ENCODE measurements at places on chromosomes 16 and 17. TPM values are rescaled to one million over a fixed set of nuclear protein-coding genes. Genes with fewer than 3 reads are reported as not detected.
A peak's percentile ranks its signal among the peaks of the same experiment; 100 is the strongest.

DNA sequence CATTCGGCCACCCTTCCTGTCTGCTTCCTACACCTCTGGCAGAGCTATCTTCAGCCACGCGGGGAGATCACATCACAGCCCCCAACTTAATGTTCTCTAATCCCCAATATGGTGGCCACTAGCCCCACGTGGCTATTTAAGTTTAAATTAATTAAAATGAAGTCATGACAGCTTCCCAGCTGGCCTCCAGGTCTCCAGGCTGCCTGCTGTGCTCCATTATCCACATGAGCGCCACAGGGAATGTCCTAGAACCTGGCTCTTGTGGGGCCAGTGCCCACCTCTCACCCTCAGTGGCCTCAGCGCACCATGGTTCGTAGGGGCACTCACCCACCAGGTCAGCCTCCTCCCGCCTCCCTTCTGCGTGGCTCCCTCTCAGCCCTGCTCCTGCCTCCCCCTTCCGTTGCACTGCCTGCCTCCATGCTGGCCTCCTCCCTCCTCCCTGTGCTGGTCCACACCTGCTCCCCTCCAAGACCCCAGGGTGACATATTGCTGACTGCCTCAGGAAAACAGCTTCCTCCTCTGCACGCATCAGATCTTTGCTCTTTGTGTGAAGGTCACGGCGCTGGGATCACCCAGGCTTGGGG, 47.7 kb downstream of the IRF8 start:
- peaks cover 28% of the 10 kb centered on the region for H3K4me1 ChIP-seq
- peaks cover 44% of the 10 kb centered on the region for H3K27me3 ChIP-seq
- no peak overlapping the region for H3K4me3 ChIP-seq
- no peaks in the 10 kb centered on the region for H3K36me3 ChIP-seq

DNA sequence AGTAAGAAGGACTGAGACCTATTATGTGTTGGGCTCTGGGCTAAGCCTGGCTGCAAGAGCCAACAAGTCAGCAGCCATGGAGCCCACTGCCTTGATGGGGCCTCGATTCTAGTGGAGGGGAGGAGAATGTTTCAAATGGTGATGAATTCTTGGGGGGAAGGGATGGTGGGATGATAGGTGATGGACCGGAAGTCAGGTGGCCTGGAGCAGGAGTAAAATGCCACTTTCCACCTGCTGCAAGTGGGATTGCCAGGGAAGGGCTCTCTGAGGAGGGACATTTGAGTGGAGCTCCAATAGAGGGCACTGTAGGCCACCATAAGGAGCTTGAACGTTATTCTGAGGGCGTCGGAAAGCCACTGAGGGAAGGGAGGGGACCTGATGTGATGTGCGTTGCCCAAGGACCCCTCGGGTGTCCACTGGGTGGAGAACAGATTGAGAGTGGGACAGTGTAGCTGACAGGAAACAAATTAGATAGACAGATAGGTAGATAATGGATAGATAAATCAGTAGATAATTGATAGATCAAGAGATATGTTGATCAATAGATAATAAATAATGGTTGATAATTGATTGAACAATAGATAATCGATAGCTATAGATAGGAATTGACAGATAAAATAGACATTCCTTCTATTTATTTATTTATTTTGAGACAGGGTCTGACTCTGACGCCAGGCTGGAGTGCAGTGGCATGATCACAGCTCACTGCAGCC, 18.2 kb upstream of the NXPH3 start:
- H3K36me3 ChIP-seq = no peaks in the 10 kb centered on the region
- peaks cover 9% of the 10 kb centered on the region for H3K4me1 ChIP-seq
- H3K4me3 ChIP-seq = no peak overlapping the region
- H3K27ac ChIP-seq = no peak overlapping the region
- peaks cover 14% of the 10 kb centered on the region for H3K27me3 ChIP-seq
- peak; percentile 60 for DNase-seq

FBXL16 gene
- 0.76 TPM for total RNA-seq

KRT32 gene
- total RNA-seq = 2.5 TPM

SGCA gene
- 1.7 TPM for total RNA-seq

DNA sequence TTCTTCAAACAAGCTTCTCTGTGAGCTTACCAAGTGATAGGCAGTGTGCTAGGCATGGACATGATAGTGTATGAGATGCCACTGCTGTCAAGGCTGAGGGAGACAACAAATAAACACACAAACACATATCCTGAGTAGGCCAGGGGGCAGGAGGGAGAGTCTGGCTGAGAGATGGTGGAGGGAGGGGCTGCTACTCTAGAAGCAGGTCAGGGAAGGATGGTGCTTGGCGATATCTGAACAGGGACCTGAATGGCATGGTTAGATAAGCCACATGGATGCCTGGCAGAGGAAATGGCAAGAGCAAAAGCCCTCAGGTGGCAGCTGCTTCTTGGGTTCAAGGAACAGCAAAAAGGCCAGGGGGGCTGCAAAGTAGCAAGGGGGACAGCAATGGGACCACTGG, 8.6 kb upstream of the CHST6 start:
- H3K4me1 ChIP-seq = no peaks in the 10 kb centered on the region
- DNase-seq = no peak
- H3K36me3 ChIP-seq = no peaks in the 10 kb centered on the region
- no peak overlapping the region for H3K4me3 ChIP-seq
